ENCODE measurements at places on chromosomes 1 and 21. TPM values are rescaled to one million over a fixed set of nuclear protein-coding genes. Genes with fewer than 3 reads are reported as not detected.

GRCh38 chr1:7478809-7479499, 292.1 kb upstream of the VAMP3 start:
- DNase-seq: no peak
- H3K4me3 ChIP-seq: no peak overlapping the region
- H3K27ac ChIP-seq: no peak overlapping the region
- H3K27me3 ChIP-seq: no peaks in the 10 kb centered on the region
- H3K4me1 ChIP-seq: no peaks in the 10 kb centered on the region

GRCh38 chr1:53902235-53903138, 8.5 kb downstream of the DIO1 start:
- H3K27me3 ChIP-seq: no peaks in the 10 kb centered on the region
- H3K4me1 ChIP-seq: peaks cover 11% of the 10 kb centered on the region
- H3K4me3 ChIP-seq: no peak overlapping the region
- H3K36me3 ChIP-seq: no peaks in the 10 kb centered on the region
- no peak for DNase-seq

- H3K4me1 ChIP-seq: peaks cover 28% of the 10 kb centered on the region
- no peak overlapping the region for H3K27ac ChIP-seq
- H3K27me3 ChIP-seq: no peaks in the 10 kb centered on the region
- H3K36me3 ChIP-seq: peaks cover 1% of the 10 kb centered on the region
These were observed 66.3 kb downstream of the SLC19A1 start for GRCh38 chr21:45475797-45476570.

- H3K27ac ChIP-seq: no peak overlapping the region
- no peaks in the 10 kb centered on the region for H3K27me3 ChIP-seq
- H3K36me3 ChIP-seq: no peaks in the 10 kb centered on the region
These were observed 38.8 kb downstream of the TBX15 start for GRCh38 chr1:118949315-118949714.

GRCh38 chr1:102191723-102192122, 195.0 kb upstream of the OLFM3 start:
- H3K4me3 ChIP-seq: no peak overlapping the region
- no peaks in the 10 kb centered on the region for H3K36me3 ChIP-seq
- H3K4me1 ChIP-seq: no peaks in the 10 kb centered on the region
- H3K27me3 ChIP-seq: no peaks in the 10 kb centered on the region
- no peak overlapping the region for H3K27ac ChIP-seq
- DNase-seq: no peak

- H3K27me3 ChIP-seq: peaks cover 67% of the 10 kb centered on the region
- peaks cover 33% of the 10 kb centered on the region for H3K4me1 ChIP-seq
- H3K27ac ChIP-seq: no peak overlapping the region
These were observed 83.2 kb upstream of the RHOU start for GRCh38 chr1:228652116-228652515.

GRCh38 chr1:39328586-39329121, 124.2 kb downstream of the MACF1 start:
- H3K4me3 ChIP-seq: peak overlapping the region; percentile 25
- no peak for DNase-seq
- H3K4me1 ChIP-seq: peaks cover 4% of the 10 kb centered on the region
- H3K36me3 ChIP-seq: peaks cover 14% of the 10 kb centered on the region
- no peaks in the 10 kb centered on the region for H3K27me3 ChIP-seq

GRCh38 chr1:157704878-157705277, 4.3 kb upstream of the FCRL3 start:
- DNase-seq: no peak
- H3K27ac ChIP-seq: peak overlapping the region; percentile 38
- no peaks in the 10 kb centered on the region for H3K27me3 ChIP-seq
- no peaks in the 10 kb centered on the region for H3K36me3 ChIP-seq
- no peak overlapping the region for H3K4me3 ChIP-seq

GRCh38 chr1:178916448-178917174, 45.7 kb upstream of the ANGPTL1 start:
- no peak overlapping the region for H3K27ac ChIP-seq
- no peaks in the 10 kb centered on the region for H3K27me3 ChIP-seq
- H3K4me3 ChIP-seq: no peak overlapping the region
- peaks cover 7% of the 10 kb centered on the region for H3K4me1 ChIP-seq
- DNase-seq: no peak
- H3K36me3 ChIP-seq: no peaks in the 10 kb centered on the region

- H3K27ac ChIP-seq: no peak overlapping the region
- no peaks in the 10 kb centered on the region for H3K4me1 ChIP-seq
- no peaks in the 10 kb centered on the region for H3K36me3 ChIP-seq
- no peak overlapping the region for H3K4me3 ChIP-seq
- peaks cover 22% of the 10 kb centered on the region for H3K27me3 ChIP-seq
These were observed 143.9 kb downstream of the KAZN start for GRCh38 chr1:14742181-14742980.

- no peaks in the 10 kb centered on the region for H3K27me3 ChIP-seq
- H3K4me1 ChIP-seq: no peaks in the 10 kb centered on the region
- no peak for DNase-seq
These were observed 182.5 kb downstream of the AKT3 start for GRCh38 chr1:243667591-243667990.

DNA sequence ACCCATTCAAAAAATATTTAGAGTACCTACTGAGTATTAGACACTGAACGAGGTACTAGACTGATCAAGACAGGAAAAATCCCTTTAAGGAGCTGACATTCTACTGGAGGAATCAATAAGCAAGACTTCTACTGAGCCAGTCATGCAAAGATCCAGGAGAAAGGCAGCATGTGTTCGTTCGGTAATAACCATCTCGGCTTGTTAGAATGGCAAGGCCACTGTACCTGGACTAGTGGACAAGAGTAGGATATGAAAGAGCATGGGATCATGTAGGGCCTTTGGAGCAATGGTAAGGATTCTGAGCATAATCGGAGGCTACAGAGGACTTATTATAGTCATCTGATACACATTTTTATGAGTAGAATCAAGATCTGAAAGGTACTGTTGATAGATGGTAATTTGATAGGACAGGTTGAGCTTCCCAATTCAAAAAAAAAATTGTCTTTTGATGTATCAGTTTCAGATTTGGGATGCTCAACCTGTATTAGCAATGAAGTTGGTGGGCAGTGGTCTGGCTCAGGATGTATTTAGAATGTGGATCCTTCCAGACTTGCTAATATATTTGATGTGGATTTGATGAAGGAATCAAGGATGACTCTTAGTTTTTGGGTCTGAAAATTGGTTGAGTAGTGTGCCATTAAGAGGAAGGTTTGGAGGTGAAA, 2.3 kb downstream of the COX20 start:
- H3K4me3 ChIP-seq: peak overlapping the region; percentile 92
- no peaks in the 10 kb centered on the region for H3K27me3 ChIP-seq
- DNase-seq: no peak
- peak overlapping the region; percentile 98 for H3K27ac ChIP-seq

DNA sequence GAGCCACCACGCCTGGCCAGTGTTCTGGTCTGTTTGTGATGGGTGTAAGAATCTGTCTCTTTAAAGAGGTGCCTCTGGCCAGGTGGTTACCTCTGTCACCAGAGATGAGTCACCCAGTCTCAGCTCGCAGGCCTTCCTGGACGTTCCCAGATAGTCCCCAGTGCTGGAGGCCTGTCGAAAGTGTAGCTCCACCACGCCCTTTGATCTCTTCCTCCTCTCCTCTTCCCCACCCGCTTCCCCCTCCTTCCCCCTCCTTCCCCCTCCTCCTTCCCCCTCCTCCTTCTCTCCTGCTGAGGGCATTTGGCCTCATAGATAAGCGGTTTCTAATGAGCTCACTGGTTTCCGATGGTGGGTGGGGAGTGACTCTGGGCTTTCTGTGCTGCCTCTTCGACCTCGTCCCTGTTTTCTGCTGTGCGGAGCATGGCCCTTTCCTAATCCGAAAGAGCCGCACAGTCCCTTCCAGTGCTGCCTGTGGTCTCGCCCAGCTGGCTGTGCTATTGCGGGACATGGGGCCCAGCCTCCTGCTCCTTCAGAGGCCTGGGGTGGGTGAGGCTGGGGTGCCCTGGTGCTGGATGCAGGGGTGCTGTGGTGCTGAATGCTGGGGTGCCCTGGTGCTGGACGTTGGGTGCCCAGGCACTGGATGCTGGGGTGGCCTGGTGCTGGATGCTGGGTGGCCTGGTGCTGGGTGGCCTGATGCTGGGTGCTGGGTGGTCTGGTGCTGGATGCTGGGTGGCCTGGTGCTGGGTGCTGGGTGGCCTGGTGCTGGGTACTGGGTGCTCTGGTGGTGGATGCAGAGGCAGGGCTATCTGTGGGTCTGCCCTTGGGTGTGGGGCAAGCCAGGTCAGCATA, 19.2 kb downstream of the AGPAT3 start:
- peak overlapping the region; percentile 48 for H3K27ac ChIP-seq
- no peaks in the 10 kb centered on the region for H3K27me3 ChIP-seq
- DNase-seq: peak; percentile 31
- peaks cover 87% of the 10 kb centered on the region for H3K4me1 ChIP-seq

- H3K4me3 ChIP-seq: no peak overlapping the region
- no peak overlapping the region for H3K27ac ChIP-seq
- DNase-seq: no peak
- H3K4me1 ChIP-seq: no peaks in the 10 kb centered on the region
- no peaks in the 10 kb centered on the region for H3K36me3 ChIP-seq
These were observed 56.3 kb upstream of the NFASC start for GRCh38 chr1:204814166-204814884.

DNA sequence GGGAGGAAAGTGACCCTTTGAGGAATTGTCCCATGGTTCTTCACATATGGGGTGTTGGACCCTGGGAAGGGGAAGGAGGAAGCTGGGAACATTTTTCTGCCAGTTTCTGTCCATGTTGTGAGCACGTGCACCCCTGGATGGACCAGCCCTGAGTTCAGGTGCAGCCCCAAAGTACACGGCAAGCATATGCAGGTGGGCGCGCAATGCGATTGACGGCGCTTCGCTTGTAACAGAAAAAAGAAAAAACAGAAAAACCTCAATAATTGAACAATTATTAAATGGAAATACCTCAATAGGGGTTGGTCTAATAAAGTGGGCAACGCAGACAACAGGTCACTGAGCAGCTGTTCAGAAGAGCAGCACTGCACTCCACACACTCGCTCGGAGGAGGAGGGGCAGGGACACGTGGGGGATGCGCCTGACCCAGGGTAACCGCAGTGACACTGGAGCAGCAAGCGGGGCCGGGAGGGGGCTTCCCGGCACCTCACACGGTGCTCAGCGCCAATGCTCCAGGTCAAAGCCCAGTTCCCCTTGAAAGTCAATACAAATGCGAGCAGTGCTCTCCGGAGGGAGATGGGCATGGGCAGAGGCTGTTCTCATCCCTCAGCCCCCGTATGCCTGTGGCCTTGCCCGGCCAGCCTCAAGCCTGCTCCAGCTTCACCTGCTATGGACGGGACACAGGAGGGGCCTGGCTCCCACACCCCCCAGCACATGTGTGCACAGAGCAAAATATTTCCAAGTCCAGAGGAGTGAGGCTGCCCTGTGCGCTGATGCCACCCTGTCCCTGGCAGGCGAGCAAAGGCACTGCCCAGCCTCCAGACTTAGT, 6.6 kb upstream of the ACTRT2 start:
- H3K27ac ChIP-seq: no peak overlapping the region
- H3K4me3 ChIP-seq: no peak overlapping the region
- H3K36me3 ChIP-seq: no peaks in the 10 kb centered on the region
- H3K27me3 ChIP-seq: peaks cover 12% of the 10 kb centered on the region

- H3K27me3 ChIP-seq: peaks cover 28% of the 10 kb centered on the region
- no peak overlapping the region for H3K27ac ChIP-seq
These were observed 57.7 kb downstream of the RIPK4 start for GRCh38 chr21:41709166-41709565.

DNA sequence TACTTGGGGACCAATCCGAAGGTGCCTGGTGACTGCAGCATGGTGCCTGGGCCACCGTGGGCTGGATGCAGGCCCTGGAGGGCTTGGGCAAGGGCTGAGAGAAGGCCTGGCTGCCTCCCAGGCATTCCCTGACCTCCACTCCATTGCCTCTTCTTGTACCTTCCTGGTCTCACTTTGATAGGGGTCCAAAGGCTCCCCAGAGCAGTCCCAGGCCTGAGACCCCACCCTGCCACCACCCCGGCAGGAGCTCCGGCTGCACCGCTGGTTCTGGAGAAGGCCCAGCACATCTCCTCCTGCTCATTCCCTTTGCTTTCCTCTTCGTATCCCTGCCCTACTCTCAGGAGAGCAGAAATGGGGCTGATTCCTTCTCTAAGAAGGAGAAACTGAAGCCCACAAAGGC, 133.3 kb upstream of the IPO9 start:
- DNase-seq: no peak
- no peak overlapping the region for H3K4me3 ChIP-seq
- H3K27me3 ChIP-seq: no peaks in the 10 kb centered on the region
- no peak overlapping the region for H3K27ac ChIP-seq
- no peaks in the 10 kb centered on the region for H3K36me3 ChIP-seq
- H3K4me1 ChIP-seq: no peaks in the 10 kb centered on the region

DNA sequence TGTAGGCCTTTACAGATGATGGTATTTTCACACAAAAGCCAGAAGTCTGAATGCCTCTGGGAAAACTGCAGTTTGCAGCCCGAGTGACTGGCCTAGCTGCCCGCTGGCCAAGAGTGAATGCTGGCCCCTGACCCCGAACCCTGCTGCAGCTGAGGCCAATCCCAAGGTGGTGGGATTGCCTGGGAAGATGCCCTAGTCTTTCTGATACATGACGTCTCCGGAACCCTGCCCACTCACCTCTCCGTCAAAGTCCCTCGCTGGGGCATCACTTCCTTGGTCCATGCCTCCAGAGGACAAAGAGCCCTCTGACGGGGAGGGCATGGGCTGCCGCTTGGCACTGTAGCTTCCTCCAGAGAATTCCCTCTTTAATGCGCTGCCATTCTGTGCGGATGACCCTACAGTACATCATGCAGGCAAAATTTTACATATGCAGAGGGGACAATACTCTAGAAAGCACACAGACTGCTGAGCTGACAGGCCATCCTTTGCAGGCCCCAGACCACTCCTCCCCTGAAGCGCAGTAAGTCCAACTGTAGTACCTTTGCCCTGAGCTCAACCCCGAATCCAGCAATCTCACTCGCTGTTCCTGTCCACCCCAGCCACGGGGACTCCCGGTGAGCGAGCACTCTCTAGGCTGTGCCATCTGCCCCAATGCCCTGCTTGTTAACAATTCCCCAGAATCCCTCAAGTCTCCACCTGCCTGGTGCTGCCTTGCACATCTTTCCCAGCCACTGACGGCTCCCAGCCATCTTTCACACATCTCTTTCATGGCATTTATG, 54.7 kb downstream of the COQ8A start:
- no peak overlapping the region for H3K27ac ChIP-seq
- H3K27me3 ChIP-seq: no peaks in the 10 kb centered on the region
- no peaks in the 10 kb centered on the region for H3K36me3 ChIP-seq
- DNase-seq: no peak
- H3K4me3 ChIP-seq: no peak overlapping the region
- H3K4me1 ChIP-seq: peaks cover 28% of the 10 kb centered on the region

The PPIH gene
- 89.9 TPM for total RNA-seq

The TMEM52 gene
- total RNA-seq: 0.88 TPM

The AKT3 gene
- 32.6 TPM for total RNA-seq

The PIGR gene
- total RNA-seq: 0.12 TPM

The PPIAL4G gene
- 0.14 TPM for total RNA-seq

The RASAL2 gene
- 0.02 TPM for total RNA-seq

The VWA5B1 gene
- total RNA-seq: not detected

The ACP6 gene
- 31.0 TPM for total RNA-seq

The NBL1 gene
- total RNA-seq: 22.4 TPM

The RAB42 gene
- not detected for total RNA-seq

The LCE3E gene
- total RNA-seq: not detected

The ZBTB37 gene
- 14.2 TPM for total RNA-seq

The PHF13 gene
- 19.3 TPM for total RNA-seq

All from activated T-cell treated with anti-CD3 and anti-CD28 coated beads, Interleukin-2, amount 50 U/mL, for 72 hours (primary cell).